ENCODE measurements at places on chromosomes 11 and 22.

- DNase-seq, result no peak
Measured at GRCh38 chr11:92848578-92848977, 120.9 kb upstream of the MTNR1B start.

DNA sequence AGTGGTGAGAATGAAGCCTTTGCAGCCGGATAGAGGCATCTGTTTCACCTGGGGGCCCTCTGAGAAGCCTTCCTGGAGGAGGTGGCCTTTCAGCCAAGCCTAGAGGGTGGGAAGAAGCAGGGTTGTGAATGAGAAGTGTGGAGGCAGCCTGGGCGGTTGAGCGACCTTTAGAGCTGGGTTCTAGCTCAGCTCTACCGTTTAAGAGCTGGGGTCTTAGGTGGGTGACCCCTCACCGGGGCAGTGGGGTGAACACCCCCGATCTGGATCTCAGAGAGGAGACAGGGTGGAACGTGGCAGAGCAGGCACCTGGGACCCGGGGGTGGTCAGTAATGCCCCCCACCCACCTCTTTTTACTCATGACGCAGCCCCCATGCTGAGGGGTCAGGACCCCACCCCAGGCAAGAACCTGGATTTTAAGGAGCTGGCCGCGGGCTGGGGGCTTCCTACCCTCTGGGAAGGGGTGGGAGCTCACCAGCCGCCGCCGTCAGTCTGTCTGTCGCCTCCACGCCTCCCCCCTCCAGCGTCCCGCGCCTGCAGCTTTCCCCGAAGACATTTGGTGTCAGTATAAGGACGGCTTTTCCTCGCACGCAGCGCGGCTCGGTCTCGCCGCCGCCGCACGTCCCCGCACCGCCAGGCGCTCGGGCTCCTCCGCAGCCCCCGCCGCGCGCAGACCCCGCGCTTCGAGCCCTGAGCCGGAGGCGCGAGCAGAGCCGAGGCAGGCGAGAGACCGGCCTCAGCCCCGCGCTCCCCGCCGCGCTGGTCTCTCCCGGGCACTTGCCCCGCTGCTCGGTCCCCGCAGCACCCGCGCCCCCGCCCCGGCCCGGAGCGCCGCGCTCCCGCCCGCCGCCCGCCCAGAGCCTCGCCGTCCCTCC lies 13.3 kb upstream of the CACNA1I start:
- no peak for DNase-seq

GRCh38 chr11:71397331-71397860 lies 50.8 kb downstream of the DHCR7 start:
- no peak for DNase-seq

DNA sequence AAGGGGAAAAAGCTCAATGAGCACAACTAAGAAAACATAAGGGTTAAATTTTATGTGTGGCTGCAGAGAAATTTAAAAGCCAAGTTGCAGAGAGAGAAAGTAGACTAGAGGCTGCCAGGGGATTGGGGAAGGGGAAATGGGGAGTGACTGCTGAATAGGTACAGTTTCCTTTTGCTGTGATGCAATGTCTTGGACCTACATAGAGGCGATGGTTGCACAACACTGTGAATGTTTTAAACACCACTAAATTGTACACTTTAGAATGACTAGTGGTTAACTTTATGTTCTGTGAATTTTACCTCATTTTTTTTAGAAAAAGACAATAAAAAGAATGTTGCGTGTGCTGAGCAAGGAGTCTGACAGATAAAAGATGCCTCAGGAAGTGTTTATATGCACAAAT lies 36.5 kb downstream of the TENM4 start:
- no peak for DNase-seq

GRCh38 chr22:29867851-29868250 lies 15.1 kb upstream of the MTMR3 start:
- no peak for DNase-seq

GRCh38 chr22:46500201-46500600 lies 37.2 kb downstream of the CELSR1 start:
- DNase-seq, result no peak

GRCh38 chr11:97751405-97751804 lies 1269.3 kb upstream of the CNTN5 start:
- DNase-seq, result no peak

DNA sequence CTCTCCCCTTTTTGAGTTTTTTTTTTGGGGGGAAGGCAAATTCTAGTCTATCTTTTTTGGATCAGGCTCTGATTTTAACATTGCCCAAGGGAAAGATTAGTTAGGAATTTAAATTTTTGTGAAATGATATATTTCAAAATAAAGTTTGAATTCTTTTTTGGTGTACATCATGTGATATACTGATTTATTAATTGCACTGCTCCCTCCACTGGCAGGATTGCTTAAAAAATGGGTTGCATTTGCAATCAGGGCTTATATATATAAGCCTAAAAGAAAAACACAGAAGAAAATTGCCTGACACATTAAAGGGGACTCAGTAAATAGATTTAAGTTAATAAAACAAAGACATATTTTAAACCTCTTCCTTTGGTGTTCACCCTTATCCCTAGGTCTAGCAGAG lies 1.2 kb downstream of the DYNC2H1 start:
- DNase-seq, result no peak

DNA sequence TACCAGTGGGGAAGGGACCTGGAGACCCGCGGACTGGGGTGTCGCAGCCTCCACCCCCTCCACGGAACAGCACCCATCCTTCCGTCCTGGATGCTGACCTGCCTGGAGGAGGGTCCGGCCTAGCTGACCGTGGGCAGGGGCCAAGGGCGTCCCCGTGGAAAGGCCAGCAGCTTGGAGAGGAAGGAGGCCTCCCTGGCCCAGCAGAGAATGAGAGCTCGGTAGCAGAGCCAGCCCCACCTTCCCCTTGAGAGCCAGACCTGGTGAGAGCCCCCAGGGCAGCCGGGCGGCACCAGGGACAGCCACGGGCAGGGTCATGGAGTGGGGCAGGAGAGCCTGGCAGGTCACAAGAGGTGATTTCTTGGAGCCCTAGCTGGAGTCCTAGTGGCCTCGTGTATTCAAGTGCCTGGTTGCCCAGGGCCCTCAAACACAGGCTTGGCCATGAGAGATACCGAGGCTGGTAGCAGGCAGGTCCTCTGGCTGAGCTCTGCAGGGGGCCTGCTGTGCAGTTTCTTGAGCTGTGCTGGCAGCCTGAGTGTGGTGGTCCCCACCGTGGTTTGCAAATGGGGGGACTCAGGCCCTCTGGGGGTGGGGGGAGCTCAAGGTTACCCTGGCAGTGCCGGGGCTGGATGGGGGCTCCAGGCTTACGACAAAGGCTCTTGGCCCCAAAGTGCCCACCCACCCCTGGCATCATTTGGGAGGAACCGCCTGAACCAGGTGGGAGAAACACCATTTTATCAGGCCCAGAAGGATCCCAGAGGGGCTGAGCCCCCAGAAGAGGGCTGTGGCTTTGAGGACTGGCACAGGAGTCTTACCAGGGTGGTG lies 7.6 kb downstream of the TSPAN32 start:
- DNase-seq, result no peak

GRCh38 chr22:50432131-50432876 lies 42.5 kb downstream of the SBF1 start:
- DNase-seq, result no peak

GRCh38 chr22:50250555-50251476 lies at the start of gene HDAC10:
HDAC10 (minus strand) TSS chr22:50251265; CDS start chr22:50251032, 233 bp downstream.
- no peak for DNase-seq

DNA sequence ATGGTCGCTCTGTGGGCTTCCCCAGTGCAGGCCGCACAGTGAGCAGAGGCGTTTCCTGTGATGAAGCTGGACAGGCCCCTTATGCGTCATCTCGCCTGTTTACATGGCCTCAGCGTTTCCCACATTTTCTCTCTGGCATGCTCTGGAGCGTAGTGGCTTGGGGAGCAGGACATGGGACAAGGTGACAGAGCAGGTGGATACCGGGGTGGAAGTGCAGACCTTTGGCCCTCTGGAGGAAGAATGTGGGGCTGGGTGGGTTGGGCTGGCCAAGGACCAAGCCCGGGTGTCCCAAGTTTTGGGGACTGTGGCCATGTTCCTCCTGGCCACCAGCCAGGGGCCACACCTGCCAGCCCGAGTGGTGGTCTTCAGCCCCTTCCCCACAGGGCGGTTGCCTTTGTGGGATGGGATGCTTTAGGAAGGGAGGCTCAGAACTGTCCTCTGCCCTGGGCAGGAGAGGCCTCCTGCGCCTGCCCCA lies 446.6 kb downstream of the TBC1D22A start:
- no peak for DNase-seq

DNA sequence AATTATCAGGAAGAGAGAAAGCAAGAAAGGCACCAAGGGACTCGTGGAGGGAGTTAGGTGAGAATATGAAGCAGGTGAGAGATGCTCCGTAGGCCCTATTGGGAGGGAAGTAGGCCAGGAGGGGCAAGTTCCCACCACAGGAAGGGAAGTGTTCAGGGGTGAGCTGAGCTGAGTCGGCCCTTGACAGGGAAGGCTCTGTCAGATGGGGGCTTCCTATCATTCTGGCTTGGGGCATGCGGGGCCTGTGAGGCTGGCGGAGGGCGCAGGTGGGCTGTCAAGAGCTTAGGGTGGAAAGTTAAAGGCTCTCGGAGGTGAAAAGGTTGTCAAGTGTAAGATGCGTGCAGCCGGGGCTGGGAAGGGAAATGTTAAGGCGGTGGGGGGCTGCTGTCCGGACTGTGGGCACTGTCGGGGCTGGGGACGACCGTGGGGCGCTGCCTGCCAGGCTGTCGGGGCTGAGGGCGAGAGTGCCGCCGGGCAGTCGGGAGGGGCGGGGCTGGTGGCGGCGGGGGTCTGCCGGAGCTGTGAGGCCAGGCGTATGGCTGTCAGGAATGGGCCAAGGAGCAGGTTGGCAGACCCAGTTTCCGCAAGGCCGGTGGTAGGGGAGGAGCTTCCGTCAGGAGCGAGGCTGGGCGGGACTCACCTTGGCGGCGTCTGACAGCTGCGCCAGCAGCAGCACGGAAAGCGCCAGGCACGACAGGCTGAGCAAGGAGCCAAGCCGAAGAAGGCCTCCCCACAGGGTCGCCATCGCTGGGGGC lies 496 bp downstream of the TMEM9B start:
- no peak for DNase-seq

DNA sequence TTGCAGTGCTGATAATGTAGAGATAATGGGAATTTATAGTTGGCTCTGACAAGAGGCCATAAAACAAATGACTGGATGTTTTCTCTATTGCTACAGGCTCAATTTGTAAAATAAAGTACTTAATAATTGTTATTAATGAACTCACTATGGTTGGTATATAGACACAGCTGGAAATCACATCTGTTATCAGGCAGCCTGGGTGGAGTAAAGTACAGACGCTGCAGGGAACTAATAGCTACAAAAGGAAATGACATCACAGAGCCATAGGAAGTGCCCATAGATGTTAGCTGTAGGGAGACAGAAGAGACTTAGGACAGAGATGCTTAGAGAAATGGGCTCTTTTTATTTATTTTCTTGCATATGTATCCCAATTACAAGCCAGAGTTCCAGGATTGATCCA lies 81.0 kb upstream of the SNX19 start:
- DNase-seq, result no peak

DNA sequence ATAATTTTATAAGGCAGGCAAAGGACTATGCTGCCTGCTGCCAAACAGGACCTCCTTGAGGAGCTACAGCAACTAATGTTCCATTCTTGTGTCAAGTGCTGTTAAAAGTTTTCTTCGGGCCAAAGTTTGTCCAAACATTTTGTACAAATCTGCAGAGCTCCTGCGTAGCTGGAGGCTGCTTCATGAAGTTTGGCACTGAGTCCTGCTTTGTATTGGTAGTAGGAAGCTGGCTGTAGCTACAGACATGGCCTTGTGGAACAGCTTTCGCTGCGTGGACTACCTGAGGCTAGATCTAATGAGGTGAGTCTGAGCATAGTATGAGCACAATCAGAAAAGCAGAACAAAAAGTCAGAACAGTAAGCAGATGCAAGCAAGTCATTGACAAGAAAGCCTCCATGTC lies 528.1 kb downstream of the DLG2 start:
- no peak for DNase-seq

GRCh38 chr22:20646906-20647305 lies 127.0 kb upstream of the SERPIND1 start:
- DNase-seq, result no peak

GRCh38 chr11:76885390-76886097 lies 24.8 kb downstream of the ACER3 start:
- no peak for DNase-seq

DNA sequence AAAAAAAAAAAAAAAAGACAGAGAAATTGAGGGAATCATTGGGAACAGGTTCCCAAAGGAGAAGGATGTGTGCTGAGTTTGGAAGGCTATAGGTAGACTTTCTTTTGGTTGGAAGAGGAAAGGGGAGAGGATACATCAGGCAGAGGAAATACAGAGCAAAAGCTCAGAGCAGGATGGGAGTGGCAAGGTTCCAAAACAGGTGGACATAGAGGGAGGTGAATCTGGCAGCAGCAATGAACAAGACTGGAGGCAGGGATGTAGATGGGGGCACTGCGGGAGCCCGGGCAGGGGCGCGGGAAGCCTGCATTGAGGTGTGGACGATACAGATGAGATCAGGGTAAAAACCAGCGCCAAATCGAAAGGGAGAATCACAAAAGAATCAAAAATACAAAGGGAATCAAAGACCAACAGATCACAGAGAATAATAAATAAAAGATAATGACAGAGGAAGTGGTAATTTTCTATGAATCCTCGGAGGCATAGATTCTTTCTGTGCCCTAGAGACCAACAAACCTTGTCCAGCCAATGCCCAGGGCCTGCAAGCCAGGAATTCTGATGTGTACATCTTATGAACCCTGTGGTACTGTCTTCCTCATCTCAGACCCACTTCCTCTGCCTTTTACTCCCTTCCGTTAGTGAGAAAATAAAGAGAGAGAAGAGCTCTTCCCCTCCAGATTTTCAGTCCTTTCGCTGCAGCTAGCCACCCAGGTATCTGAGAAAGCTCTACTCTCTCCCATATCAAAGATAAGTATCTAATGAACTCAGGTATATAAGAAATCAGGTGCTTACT lies 70.3 kb downstream of the SLC1A2 start:
- DNase-seq, result no peak

DNA sequence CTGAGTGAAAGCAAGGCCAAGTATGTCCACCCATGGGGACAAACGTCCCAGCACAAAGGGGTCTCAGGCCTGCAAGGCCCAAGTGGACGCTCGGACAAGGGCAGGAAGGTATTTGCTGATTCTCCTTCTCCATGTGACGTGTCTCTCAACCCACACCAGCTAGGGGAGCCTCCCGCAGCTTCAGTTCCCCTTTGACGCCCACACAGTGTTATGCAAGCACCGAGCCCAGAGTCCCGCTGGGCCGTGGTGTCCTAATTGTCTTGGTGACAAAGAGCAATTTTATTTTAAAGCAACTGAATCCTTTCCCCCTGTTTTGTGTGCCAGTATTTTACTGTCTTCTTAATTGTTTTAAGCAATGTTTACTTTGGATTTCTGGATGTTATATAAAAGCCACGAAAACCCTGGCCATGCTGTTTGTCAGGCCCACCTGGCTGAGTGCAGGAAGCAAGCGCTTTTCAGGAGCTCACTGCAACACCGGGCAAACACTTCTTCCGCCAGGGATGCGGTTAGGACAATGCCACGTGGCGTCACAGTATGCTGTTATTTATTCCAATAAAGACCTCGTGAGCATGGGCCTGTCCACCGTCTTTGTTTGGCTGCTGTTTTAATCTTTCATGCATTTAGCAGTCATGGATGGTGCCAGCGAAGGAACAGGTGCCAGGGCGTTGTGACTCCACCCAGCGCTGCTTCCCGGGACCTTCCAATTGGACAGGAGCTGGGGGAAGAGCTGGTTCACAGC lies 8.2 kb upstream of the PARVG start:
- DNase-seq, result no peak

- DNase-seq, result no peak
Measured at GRCh38 chr11:70443773-70444030, 45.4 kb downstream of the CTTN start.

Measured in SK-N-MC (cell line).